ENCODE measurements at places on chromosomes 7 and 10.
A peak's percentile ranks its signal among the peaks of the same experiment; 100 is the strongest.

- no peak for DNase-seq
Measured at GRCh38 chr10:110613341-110613995, 30.7 kb upstream of the RBM20 start.

DNA sequence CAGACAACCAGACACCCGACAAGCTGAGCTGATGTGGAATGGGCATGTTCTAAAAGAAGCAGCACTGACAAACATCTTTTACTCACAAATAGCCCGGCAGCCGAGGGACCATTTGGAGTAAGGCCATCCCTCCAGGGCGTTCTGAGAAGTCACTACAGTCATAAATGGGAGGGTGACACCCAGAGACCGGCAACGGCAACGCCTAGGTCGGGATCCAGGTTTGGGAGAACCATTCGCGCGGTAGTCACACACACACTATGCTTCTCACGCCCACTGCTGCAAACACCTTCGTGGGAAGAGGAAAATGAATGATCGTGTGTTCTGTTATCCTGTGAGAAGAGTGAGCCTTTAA lies 9.8 kb downstream of the TNS3 start:
- no peak for DNase-seq

DNA sequence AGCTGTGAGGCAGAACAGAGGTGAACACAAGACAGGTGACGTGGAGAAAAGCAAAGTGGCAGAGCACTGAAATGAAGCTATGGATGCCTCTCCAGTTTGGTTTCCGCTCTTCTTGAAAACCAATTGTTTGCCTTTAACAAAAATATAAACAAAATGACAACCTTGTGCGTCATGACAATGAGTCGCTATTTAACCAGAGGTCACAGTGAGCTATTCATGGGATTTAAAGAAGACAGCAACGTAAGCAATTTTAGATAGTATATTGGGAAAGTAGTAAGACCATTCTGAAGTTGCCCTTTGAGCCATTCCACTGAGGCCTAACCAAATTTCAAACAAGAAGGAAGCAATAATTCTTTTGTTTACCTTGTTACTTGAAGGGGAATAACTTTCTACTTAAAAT lies 15.2 kb upstream of the LRRTM3 start:
- no peak for DNase-seq

- no peak for DNase-seq
Measured at GRCh38 chr10:124997306-124997705, 55.4 kb downstream of the ZRANB1 start.

DNA sequence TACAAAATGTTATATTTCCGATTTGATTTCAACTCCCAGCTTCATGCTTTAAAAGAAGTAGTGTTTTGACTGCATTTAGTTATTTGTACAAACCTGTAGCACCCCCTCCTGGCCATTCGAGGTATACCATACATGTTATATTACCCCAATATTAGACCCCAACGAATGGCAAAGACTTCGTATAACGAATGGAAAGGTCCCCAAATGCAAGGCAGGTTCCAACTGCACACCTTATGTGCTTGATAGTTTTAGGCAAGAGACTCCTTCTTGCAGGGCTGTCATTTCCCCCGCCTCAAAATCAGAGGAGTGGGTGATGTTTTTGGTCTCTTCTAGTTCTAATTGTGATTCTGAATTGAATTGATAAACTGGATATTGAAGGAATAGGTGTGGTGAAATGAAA lies 101.1 kb upstream of the TARP start:
- peak; percentile 11 for DNase-seq

DNA sequence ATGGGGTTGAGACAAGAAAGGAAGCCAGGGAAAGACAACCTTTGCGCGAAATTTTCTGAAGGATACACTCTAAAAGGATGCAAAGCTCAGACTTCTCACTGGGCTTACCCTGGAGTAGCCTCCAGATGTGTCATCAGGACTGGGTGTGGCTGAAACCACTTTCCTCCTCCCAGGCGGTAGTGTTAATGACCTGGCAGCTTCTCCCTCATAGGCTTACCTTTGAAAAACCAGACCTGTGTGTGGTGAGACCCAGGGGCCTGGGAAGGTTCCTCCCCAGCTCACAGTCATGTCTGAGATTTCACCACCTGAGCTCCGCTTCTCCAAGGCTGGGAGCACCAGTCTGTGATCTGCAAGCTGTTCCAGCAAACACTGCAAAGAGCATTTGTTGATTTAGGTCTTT lies 93.7 kb downstream of the EPC1 start:
- no peak for DNase-seq

Measured in anterior cingulate cortex (tissue), 58 donors.